ENCODE measurements at places on chromosomes 12 and 14.
A peak's percentile ranks its signal among the peaks of the same experiment; 100 is the strongest.

DNA sequence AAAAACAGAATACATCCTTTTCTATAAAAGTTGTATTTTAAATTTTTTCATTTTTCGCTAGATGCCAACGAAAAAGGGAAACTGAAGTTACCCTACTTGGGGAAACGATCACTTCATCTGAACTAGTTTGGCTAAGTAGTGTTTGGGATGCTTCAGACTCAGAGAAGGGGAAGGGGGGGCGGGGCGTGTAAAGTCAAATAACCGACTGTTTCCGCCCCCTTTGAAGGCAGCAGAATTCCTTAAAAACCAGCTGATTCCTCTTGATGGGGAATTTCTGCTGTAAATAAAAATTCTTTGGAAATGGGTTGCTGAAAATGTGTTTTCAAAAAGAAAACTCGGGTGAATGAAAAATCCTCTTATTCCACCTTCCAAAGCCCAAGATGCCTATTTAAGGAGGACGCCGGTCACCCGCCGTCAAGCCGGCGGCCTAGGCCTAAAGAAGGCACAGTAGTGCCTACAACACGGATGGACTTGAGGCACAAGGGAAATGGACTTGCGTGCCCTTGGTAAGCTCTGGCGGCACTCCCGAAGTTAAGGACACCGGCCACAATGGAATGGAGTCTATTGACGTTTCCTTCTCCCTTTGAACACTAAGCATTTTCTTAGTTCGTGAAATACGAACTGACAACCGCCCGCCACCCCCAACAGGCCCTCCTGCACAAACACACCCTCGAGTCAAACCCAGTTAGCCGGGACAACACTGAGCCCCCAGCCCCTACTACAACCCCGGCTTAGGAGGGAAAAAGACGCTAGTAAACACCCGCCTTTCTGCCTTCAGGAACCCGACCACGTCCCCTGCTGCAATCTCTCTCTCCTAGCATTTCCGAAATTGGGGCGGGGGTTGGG lies 1.9 kb downstream of the ATXN2 start:
- DNase-seq: peak; percentile 76

- DNase-seq: no peak
These were observed 286.4 kb upstream of the PRKD1 start for GRCh38 chr14:30214014-30214413.

DNA sequence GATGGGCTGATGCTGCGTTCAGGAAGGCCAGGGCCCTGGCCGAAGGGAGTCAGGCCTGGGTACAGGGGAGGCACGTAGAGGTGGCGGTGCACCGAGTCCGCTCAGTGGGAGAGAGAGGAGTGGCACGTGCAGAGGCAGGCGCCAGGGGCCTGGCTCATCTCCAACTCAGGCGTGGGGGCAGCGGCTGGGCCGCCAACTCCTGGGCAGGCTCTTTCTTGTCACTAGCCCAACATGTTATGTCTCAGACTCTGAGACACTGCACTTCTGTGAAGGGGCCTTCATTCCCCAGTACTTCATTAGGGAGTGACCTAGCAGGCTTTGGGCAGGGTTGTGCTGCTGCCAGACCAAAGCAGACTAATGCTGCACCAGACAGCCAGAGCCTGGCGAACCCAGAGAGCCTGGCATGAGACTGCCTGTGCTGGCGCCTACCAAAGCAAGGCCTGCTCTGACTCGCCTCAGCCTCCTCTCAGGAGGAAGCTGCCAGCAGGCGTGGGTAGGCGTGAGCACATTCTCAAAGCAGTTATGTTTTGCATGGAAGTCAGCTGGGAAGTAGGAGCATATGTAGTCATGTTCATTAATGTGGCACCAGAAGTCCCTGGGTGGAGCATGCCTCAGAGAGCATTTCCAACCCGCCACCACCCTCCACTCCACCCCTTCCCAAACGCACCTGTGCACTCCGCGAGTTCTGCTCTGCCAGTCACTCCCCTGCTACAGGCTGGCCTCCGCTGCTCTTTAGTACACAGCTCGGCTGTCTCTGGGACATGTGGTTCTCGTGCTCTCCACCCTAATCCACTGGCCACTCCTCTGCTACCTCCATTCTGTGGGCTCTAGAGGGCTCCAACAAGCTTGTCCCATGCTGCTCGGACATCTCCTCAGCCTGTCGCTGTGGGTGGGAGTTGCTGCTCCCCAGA lies 9.7 kb downstream of the CKB start:
- no peak for DNase-seq

GRCh38 chr12:132451172-132451835 lies 38.6 kb upstream of the FBRSL1 start:
- DNase-seq: no peak

DNA sequence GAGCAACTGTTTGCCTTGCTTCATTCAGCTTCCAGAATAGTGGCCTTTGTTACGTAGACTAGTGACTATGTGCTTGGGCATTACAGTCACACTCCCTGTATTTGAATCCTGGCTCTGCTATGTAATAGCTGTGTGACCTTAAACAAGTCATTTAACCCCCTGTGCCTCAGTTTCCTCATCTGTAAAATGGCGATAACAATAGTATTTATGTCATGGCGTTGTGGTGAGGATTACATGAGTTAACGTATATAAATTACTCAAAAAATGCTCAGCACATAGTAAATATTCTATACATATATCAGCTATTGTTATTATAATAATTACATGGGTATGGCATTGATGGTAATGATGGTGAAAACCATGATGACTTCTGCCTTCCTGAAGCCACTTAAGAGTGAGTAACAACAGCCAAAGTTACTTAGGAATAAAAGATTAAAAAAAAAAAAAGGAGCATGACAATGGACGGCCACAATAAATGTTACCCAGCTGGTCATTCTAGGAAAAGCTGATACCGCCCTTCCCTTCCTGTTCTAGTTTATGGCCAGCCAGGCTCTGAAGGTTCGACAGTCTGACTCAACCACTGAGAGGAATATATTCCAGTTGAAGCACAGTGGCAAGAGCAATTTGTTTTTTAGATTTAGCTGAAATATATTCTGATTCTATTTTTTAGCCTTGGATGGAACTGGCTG lies 9.9 kb upstream of the ADIPOR2 start:
- no peak for DNase-seq

GRCh38 chr12:131738196-131738595 lies 27.3 kb downstream of the SFSWAP start:
- no peak for DNase-seq

DNA sequence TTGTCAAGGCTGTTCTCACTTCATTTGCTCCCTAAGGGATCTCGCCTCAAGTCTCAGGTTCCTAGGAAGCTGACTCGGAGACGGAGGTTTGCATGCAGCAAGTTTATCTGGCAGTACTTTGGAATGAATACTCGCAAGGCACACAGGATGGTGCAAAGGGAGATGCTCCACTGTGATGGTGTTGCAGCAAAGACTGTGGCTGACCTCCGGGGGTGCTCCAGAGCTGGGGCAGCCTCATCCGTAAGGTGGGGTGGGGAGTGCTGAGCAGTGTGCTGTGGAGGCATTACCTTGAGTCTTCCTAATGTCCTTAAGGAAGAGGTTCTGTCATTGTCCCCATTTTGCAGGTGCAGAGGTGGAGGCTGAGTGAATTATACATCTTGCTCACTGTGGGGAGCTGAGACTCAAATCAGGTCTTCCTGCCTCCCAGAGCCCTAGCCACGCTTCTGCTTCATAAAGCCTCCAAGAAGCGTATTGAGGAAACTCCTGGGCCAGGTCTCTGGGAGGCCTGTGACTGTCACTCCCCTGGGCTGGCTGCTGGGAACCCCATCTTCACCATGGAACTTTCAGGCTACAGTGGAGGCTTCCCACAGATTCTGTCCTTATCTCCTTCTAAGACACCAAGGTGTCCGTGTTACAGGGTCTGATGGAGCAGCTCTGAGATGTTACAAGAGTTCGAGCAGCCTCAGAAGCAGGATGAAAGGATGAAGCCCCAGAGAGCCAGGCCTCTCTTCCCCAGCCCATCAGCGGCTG lies 39.5 kb downstream of the GALNT16 start:
- no peak for DNase-seq

DNA sequence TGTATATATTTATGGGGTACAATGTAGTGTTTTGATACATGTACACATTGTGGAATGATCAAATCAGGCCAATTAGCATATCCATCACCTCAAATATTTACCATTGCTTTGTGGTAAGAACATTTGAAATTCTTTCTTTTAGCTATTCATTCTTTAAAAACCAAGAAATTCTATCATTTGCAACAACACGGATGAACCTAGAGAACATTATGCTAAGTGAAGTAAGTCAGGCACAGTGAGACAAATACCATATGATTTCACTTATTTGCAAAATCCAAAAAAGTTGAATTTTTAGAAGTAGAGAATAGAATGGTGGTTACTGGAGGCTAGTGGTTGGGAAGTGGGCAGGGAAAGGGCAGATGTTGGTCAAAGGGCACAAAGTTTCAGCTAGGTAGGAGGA lies 129.3 kb upstream of the PTPRQ start:
- no peak for DNase-seq

- no peak for DNase-seq
These were observed 50.4 kb downstream of the PSMA6 start for GRCh38 chr14:35342489-35343010.

- DNase-seq: peak; percentile 85
These were observed 51.1 kb downstream of the HSPB8 start for GRCh38 chr12:119229837-119230236.
